ENCODE measurements at places on chromosomes 13 and 19.

DNA sequence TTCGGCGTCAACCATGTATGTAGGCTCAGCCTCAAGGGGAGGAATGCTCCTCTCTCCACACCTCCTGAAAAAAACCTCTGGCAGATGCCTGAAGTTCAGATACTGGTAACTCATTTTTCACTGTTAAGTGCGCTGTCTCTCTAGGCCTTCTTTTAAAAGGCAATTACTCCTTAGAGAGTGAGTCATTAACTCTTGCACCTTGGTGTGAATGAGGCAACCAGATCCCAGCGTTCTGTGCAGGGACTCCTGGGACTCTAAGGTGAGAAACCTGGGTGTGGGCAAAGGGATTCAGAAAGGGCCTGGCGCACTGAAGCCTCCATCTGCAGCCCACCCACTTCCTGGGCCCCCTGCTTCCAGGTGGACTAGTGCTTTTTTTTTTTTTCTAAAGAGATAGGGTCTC is 71.7 kb downstream of the SIAH3 start:
- DNase-seq, result no peak

DNA sequence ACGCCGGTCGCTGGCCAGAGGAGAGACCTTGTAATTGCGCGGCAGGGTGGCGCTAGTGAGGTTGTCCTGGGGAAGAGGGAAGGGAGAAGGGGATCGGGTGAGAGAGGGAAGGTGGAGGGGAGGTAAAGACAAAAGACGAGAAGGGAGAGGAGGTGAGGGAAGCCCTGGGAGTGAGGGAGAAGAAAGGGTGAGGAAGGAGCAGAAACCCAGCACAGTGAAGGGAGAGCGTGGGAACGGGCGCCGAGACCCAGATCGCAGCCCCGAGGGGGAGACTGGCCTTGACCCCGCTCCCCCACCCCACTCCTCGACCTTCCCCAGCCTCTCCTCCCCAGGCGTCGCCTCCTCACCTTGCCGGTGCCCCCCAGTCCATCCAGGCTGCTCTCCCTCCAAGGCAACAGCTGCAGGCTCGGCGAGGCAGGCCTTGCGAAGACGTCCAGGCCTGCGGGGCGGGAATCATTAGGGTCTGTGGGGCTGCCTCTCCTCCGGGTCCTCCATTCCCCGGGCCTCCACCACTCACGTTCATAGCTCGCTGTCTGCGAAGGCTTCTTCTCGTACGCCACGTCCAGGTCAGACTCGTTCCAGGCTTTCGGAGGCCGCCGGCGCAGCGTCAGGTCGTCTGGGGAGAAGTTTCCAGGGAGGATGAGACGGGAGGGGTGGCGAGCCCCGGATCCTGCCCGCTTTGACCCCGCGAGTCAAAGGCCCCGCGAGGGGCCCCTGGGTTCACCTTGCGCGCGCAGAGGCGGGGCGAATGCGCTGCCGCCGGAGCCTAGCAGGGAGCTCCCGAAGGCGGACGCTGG is 8.8 kb downstream of the PPP1R13L start:
- no peak for DNase-seq

DNA sequence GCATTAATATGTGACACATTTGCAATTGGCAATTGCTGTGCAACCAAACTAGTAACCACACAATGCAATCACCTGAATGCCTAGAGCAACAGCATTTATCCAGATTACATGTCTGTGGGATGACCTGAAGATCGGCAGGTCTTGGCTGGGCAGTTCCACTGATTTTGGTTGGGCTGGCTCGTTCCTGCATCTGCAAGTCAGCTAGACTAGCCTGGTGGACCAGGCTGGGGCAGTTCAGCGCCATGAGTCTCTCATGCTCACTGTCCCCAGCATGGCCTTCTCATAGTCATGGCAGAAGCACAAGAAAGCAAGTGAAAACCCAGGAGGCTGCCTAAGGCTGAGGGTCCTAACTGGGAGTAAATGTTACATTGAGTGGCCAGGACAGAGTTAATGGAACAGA is 229.1 kb upstream of the TSHZ3 start:
- DNase-seq, result no peak

GRCh38 chr13:36770741-36771140 is 48.3 kb upstream of the RFXAP start:
- DNase-seq, result no peak

- DNase-seq, result no peak
Observed at GRCh38 chr13:107421951-107422350, 793.4 kb downstream of the LIG4 start.

GRCh38 chr13:25686831-25687470 is 315.2 kb downstream of the ATP8A2 start:
- no peak for DNase-seq

DNA sequence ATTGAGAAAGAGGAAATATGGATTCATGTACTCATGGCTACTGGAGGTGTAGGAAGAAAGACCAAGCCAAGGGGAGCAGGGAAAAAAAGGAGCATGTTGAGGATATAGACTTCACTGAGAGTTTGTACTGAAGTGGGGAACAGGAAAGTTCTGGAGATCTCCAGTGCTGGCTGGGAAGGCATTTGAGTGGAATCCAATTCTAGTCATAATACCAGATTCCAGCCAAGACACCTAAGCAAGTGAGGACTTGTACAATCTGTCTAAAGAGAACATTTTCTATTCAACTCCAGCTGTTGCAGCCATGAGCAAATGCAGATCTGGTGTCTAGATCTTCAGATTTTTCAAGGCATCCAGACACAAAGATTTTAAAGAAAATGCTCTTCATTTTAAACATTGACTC is 412.5 kb downstream of the OXGR1 start:
- DNase-seq, result no peak

DNA sequence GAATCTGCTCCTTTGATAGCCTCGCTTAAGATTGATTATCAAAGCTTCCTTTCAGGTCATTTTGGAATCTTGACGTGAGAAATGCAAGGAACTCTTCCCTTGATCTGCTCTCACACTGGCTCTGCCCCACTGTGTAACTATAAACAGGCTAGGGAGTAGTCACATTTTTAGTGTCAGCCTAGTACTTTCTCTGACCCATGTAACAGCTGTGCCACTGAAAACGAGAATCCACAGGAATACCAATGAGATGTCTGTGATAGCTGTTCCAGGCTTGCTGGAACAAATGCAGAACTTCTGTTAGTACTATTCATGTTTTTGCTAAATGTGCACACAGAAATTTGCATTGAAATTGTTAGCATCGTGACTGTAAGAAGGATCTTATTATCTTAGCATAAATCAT is 221.3 kb downstream of the MYO16 start:
- DNase-seq, result no peak

DNA sequence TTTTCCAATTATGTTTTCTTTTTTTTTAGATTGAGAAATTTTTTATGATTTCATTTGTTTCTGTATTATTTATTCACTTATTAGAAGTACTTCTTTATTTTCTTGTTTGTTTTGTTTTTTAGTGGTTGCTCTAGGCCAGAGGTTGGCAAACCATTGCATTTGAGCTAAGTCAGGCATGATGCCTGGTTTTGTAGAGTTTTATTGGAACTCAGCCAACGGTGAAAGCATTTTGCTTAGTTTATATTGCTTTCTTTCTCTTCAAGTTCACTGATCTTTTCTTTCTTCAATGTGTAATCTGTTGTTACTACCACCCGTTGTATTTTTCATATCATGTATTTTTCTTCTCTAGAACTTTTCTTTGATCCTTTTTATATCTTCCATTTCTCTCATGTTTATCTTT is 19.7 kb downstream of the ZNF567 start:
- no peak for DNase-seq

DNA sequence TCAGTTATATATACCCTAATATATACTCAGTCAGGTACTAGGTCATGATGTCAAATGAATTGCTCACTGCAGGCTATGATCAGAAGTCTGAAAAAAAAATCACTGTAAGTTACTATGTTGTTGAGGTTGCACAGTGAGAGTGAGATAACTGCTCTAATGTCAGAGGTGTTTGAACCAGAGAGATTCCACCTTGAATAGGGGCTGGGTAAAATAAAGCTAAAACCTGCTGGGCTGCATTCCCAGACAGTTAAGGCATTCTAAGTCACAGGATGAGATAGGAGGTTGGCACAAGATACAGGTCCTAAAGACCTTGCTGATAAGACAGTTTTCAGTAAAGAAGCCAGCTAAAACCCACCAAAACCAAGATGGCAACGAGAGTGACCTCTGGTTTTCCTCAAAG is 10.2 kb downstream of the EPSTI1 start:
- DNase-seq, result no peak

GRCh38 chr13:60787083-60787482 is 390.1 kb downstream of the TDRD3 start:
- DNase-seq, result no peak

DNA sequence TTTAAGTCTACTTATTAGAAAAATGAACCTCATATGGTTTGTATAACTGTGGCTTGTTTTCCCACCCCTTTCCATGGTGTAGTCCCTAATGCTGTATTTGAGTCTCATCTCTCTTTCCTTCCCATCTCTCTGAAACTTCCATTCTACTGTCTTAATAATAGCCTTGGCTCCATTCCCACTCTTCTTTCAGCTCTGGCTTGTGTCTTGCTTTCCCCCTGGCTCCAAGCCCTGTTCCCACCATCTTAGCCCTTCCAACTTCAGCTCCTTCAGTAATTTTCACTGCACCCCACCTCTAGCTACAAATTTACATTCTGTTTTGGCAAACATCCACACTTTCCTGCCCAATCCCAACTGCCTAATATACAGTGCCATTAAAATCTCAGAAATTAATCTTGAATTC is 137.5 kb downstream of the SLITRK6 start:
- DNase-seq, result no peak

DNA sequence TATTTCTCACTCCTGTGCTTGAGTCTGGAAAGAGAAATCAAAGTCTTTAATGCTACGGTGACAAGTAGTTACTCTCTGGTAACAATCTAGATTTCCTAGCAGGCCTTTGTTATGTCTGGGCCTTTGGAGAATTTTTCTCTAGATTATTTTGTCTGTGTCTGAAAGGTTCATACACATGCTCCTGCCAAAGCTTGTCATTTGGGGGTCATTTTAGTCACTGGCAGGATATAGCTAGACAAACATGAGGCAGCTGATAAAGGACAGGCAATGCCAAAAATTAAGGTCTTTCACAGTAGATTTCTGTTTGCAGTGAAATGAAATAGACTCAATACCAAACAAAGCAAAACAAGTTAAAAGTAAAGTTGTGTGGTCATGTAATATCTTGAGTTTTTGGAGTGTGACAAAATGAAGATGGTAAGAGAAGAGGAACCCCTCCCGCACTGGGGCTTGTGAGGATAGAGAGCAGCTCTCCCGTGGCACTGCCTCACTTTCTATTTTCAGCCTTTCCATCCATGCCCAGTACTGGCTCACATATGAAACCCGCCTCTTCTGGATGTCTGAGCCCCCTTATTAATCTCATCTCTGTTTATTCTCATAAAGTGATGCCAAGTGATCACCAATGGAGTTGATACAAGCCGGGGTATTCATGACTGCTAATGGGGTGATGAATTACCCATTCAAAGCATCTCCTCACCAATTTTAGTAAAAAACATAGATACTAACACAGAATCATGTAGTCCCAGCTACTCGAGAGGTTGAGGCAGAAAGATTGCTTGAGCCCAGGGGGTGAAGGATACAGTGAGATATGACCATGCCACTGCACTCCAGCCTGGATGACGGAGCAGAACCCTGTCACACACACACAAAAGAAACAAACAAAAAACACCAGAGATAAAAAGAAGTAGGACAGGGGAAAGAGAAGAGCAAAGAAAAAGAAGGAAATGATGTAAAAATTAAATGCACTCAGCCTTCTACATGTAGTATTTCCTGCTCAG is 389.3 kb downstream of the FGF14 start:
- no peak for DNase-seq
